NCI-H187 treated with DMSO at 0.1 percent for 48 hours (cell line): ENCODE measurements at places on chromosomes 6 and 20.

- DNase-seq, result no peak
Observed at GRCh38 chr6:112603726-112604125, 256.6 kb downstream of the RFPL4B start.

- no peak for DNase-seq
Observed at GRCh38 chr20:24816431-24816830, 132.6 kb upstream of the CST7 start.

- no peak for DNase-seq
Observed at GRCh38 chr6:1424306-1424927, 35.0 kb downstream of the FOXF2 start.

DNA sequence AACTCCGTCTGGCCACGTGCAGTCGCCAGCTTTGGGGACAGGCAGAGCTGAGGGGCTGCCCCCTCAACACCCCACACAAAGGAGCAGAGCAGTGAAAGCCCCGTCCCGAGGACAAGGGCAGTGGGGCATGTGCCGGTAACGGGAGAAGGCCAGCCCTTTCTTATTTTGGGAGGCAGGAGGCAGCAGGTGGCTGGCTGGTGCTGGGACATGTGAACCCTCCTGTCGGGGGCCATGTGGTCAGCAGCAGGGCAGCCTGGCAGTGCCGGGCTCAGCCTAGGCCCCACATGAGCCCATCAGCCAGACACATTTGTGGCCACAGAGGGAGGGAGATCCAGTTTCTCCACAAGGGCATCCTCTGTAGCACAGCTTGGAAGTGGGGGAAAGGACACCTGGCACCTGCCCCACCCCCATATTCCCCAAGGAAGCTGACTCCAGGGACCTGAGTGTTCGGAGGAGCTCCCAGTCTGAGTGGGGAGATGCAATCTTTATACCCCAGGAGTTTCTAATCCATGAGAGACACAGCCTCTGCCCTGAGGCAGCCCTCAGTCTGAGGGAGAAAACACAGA, 137.6 kb downstream of the MRPL14 start:
- DNase-seq, result no peak

- DNase-seq, result no peak
Observed at GRCh38 chr20:21087862-21088540, 18.2 kb downstream of the LINC00237 start.

- no peak for DNase-seq
Observed at GRCh38 chr6:139819776-139820175, 445.3 kb upstream of the CITED2 start.

- no peak for DNase-seq
Observed at GRCh38 chr6:32947552-32948465, 5.1 kb downstream of the HLA-DMA start.

DNA sequence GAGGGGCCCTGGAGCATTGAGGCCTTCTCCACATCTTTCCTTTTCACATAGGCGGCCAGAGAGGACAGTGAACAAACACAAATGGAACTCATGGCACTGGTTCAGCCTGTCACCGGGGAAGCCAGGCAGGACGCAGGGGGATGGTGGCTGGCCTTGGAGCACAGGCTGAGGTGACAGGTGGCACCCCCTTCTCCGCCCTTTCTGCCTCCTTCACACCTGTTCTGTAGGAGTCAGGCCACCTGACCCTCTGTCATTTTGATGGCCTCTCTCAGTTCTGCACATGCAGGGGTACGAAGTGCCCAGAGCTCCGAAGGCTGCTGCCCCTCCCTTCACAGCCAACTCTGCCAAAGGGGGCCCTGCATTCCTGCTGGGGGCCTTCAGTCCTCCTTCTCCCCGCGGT, 60.8 kb downstream of the CD40 start:
- no peak for DNase-seq

GRCh38 chr6:130517444-130517931, 151.7 kb downstream of the TMEM200A start:
- no peak for DNase-seq

DNA sequence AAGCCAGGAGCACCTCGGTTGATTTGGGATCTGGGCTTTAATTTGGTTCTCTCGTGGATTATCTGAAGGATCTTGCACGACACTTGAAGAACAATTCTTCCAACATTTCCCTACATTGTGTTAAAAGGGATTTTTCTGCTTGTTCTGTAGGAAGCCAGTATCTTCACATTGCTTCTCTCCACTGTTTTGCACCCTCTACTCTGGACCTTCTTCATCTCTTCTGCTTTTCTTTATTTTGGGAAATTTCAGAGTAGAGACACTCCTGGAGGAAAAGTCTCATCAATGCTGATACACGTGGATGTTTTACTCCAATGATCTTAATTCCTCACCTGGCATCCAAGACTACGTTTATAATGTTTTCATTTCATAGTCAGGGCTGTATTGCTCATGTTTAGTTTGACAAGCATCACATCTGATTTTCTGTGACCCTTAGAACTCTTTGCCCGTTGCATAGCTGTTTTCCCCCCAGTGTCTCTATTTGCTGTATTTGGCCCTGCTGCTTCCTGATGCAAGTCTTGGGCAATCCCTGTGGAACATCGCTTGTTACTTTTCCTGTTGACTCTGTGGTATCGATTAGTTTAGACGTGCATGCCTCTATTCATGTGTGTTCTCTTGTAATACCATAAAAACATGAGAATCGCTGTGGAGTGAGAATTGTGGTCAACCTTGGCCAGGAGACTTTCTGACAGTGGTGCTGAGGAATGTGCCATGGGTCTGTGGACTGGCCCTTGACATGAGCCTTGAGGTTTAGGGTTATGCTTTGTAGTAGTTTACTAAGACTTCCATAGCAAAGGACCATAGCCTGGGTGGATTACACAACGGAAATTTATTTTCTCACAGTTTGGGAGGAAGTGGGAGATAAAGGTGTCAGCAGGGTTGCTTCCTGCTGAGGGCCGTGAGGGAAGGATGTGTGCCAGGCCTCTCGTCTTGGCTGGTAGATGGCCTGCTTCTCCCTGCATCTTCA, 12.5 kb downstream of the PLCB1 start:
- no peak for DNase-seq

DNA sequence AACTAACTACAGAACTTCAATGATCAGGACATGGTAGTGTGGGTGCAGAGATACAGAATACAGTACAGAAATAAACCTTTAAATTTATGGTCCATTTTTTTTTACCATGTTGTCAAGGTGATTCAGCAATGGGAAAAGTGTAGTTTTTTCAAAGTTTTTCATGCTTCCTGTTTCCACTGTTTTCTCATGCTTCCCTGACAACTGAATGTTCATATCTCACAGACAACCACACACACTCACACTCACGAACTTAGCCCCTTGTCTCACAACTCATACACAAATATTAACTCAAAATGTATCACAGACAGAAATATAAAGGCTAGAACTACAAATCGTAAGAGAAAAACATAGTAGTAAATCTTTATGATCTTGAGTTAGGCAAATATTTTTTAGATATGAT, 232.6 kb upstream of the CDYL start:
- DNase-seq, result no peak

DNA sequence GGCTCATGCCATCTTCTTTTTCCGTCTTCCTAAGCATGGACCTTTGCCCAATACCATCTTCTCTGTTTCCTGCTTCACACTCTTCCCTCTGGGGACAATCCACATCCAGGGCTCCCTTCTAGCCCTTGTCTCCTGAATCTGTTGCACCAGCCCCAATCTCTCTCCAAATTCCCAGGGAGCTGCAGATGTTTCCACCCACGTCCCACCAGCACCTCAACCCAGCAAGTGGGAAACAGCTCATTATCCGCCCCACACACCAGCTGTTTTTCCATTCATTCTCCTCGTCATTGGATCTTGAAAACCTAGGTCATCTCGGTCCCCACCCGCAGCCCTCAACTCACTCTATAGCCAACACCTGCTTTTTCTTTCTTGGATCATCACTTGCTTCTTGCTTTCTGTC, 185.0 kb upstream of the CDYL start:
- no peak for DNase-seq

DNA sequence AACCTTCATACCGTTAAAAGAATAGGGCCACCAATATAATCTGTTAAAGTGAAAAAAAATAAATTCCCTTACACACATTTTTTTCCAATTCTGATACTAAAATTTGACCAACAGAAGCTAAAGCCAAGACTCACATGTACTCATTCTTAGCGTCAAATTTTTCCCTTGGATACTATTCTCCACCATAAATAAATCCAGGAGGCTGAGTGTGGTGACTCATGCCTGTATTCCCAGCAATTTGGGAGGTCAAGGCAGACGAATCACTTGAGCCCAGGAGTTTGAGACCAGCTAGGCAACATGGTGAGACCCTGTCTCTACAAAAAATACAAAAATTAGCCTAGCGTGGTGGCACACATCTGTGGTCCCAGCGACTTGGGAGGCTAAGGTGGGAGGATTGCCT, 43.9 kb downstream of the SCML4 start:
- no peak for DNase-seq

DNA sequence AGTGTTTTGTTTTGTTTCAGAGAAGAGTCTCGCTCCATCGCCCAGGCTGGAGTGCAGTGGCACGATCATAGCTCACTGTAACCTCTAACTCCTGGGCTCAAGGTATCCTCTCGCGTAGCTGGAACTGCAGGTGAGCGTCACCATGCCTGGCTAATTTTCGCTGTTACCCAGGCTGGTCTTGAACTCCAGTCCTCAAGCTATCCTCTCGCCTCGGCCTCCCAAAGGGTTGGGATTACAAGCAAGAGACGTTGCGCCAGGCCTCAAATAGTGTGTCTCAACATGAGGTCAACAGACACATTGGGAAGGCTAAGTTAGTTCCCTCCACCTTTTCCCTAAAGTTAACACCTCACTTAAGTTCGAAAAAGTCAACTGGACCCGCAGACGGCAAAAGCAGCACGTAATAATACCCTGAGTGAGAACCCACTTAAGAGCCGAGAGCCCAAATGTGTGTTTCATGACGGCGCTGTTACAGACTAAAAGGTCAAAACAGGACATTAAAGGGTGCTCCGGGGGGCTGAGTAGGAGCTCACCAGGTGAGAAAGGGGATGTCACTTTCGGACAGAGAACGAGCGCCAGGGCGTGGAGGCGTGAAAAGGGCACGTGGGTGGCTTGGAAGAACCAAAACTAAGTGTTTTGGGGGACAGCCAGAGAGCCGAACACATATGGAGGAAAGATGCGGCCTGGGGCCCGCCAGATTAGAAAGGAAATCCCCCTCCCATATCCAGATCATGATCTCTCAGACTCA, 499 bp downstream of the TTI1 start:
- DNase-seq, result no peak

GRCh38 chr6:157586088-157586414, 205.1 kb downstream of the ZDHHC14 start:
- no peak for DNase-seq

GRCh38 chr6:6712449-6713403, 124.2 kb downstream of the LY86 start:
- DNase-seq, result no peak

GRCh38 chr6:142960098-142960497, 15.1 kb upstream of the HIVEP2 start:
- no peak for DNase-seq

GRCh38 chr6:9428421-9429172, 986.3 kb downstream of the TFAP2A start:
- DNase-seq, result no peak

- DNase-seq, result no peak
Observed at GRCh38 chr6:6516666-6517458, 71.7 kb upstream of the LY86 start.

DNA sequence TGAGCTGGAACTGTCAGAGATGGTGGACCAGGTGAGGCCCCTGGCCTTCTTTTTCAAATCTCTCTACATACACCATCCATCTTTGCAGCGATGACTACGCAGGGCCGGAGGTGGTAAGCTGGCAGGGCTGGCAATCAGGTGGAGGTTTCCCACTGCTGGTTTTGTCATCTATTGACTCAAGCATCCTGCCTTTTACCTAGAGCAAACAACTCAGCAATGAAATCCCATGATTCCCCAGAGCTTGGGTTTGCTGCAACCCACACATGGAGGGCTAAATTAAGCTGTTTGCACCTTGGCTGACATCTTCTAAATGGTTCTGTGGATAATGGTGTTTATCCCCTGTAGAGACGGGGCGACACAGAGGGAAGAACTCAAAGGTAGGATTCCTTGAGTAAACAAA, 170.2 kb downstream of the SCP2D1 start:
- no peak for DNase-seq

DNA sequence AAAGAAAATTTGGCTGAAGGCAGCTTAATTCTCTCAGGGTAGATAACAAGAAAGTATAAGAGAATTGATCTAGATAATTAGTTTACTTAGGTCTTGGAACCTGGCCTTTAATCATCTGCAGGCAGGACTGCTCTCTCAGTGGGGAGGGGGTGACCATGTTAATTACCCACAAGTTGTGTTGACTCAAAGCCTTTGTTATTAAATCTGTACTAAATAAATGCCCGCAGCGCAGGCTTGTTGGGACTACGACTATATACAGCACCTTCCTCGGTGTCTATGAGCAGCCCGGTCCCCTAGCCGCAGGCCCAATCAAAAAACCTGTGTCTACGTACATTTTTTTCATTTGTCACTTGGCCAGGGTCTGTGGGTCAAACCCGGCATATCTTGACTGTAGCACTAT, 15.6 kb upstream of the ZNF451 start:
- no peak for DNase-seq

DNA sequence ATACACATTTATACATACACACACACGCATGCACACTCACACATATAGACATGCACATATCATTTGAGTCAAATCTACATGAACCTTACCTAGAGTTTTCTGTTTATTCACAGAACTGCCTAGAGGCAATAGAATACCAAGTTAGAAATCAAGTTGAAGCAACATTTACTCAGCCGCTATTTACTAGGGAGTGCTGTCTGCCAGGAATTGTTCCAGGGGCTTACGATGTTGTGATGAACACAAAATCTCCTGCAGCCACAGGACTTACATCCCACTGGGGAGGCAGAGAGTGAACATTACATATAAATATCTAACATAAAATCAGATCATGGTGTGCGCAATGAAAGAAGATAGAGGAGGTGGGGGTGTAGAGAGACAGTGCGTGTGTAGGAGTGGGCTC, 80.4 kb downstream of the GCLC start:
- DNase-seq, result no peak

GRCh38 chr20:48730977-48731376, 96.8 kb downstream of the PREX1 start:
- DNase-seq, result no peak

- DNase-seq, result no peak
Observed at GRCh38 chr6:98920904-98921431, 26.8 kb downstream of the FBXL4 start.

DNA sequence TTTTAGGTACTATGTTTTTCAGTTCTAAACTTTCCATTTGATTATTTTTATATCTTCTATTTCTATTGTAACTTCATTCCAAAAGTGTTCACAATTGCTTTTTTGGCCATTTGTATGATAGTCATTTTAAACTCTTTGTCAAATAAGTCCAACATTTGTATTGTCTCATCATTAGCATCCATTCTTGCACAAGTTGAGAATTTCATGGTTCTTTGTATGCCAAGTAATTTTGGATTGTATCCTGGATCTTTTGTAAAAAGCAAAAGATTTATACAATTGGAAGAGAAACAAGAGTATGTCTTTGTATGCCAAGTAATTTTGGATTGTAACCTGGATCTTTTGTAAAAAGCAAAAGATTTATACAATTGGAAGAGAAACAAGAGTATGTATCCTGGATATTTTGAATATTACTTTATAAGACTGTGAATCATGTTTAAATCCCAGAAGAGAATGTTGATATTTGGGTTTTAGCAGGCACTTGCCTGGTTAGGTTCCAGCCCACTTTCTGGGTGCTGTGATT, 36.9 kb upstream of the NT5E start:
- DNase-seq, result no peak

- DNase-seq, result no peak
Observed at GRCh38 chr20:20483328-20483727, 115.4 kb downstream of the INSM1 start.

- DNase-seq, result no peak
Observed at GRCh38 chr6:47479874-47480273, 2.3 kb downstream of the CD2AP start.
